Activated CD4-positive, alpha-beta memory T cell treated with anti-CD3 and anti-CD28 coated beads, Interleukin-2, amount 10 ng/mL, durations not matched to agents 7 days and 5 days (primary cell): ENCODE measurements at places on chromosomes 4 and X. TPM values are rescaled to one million over a fixed set of nuclear protein-coding genes. Genes with fewer than 3 reads are reported as not detected.

Gene POLN
- 3.3 TPM for total RNA-seq

Gene DGAT2L6
- not detected for total RNA-seq

Gene AKAP14
- total RNA-seq: not detected

Gene ZNF182
- total RNA-seq: 9.1 TPM

Gene SPANXA2
- total RNA-seq: not detected

DNA sequence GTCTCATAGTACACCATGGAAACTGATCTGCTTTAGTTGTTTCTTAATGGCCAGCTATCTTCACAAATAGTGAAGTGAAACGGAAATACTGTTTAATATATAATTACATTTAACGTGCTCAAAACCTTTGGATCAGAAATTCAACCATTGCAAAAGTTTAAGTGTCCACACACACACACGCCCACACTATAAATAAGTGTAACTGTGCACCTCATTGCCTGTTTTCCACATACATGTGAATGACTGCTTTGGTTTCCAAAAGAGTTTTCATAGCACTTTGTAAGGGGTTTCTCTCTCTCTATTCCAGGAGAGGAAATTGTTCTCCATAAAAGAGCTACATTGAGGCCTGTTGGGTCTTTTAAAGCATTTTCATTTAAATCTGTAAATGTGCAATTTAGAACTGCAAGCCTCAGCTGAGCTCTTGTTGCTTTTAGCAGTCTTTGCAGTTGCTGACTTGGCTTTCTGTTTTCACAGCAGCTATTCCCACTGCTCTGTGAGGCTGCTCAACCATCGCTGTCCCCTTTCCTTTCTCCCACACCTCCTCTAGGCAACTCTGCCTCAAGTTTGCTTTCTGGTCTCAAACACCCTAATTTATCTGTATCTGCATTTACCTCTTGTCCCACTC, 94.5 kb downstream of the RAPGEF2 start:
- H3K27me3 ChIP-seq: no peaks in the 10 kb centered on the region
- H3K4me1 ChIP-seq: no peaks in the 10 kb centered on the region
- no peak overlapping the region for H3K27ac ChIP-seq

DNA sequence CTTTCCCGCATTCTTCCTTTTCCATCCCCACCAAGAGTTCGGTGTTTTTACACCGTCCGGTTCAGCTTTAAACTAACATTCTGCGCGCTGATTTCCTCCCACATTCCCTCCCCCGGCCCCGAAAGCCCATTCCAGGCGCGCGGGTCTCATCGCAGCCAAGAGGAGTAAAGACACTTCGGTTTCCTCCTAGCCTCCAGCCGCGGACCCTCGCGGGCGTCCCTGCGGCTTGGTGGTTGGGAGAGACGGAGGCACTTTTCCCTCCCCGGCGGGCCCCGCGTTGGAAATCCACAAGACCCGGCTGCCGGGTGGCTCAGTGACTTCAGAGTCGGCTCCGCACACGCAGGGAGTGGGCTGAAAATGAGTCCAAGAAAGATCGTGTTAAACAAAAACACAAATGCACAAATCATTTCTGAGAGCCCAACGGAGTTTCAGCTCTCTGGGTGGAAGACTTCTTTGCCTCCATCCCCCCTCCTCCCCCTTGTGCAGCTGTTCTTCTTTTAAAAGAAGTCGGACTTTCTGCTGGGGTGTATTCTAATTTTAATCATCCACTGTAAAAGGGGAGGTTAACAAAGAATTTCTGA, 2.0 kb upstream of the ARX start:
- peaks cover 33% of the 10 kb centered on the region for H3K4me1 ChIP-seq
- peaks cover 69% of the 10 kb centered on the region for H3K27me3 ChIP-seq
- H3K27ac ChIP-seq: no peak overlapping the region
- no peaks in the 10 kb centered on the region for H3K36me3 ChIP-seq
- no peak overlapping the region for H3K4me3 ChIP-seq
- DNase-seq: no peak

DNA sequence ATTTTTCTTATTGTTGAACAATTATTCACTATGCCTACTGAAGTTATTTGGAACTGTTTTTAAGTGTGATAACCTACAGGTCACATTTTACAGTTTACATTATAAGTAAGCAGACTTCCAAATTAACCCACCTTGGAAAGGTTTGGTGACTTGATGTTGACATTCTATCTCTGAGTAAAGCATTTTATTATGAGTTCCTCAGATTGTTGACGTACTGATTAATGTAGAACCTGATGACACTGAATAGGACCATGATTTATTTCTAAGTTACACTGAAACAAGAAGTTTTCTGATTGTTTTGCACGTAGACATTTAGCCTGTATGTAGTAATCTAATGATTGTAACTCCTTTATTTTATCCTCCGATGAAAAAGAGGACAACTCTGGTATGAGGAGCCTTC, 17.0 kb upstream of the CXCL3 start:
- no peak overlapping the region for H3K27ac ChIP-seq
- DNase-seq: no peak
- H3K27me3 ChIP-seq: no peaks in the 10 kb centered on the region
- H3K4me1 ChIP-seq: no peaks in the 10 kb centered on the region
- H3K36me3 ChIP-seq: no peaks in the 10 kb centered on the region

- H3K36me3 ChIP-seq: no peaks in the 10 kb centered on the region
- H3K4me3 ChIP-seq: no peak overlapping the region
- no peak for DNase-seq
- no peak overlapping the region for H3K27ac ChIP-seq
- no peaks in the 10 kb centered on the region for H3K4me1 ChIP-seq
- peaks cover 4% of the 10 kb centered on the region for H3K27me3 ChIP-seq
Measured at GRCh38 chr4:40648742-40649281, 19.1 kb upstream of the RBM47 start.

GRCh38 chr4:85500110-85500867, 25.3 kb downstream of the ARHGAP24 start:
- no peaks in the 10 kb centered on the region for H3K27me3 ChIP-seq
- no peak for DNase-seq
- H3K4me3 ChIP-seq: no peak overlapping the region
- no peaks in the 10 kb centered on the region for H3K4me1 ChIP-seq
- no peaks in the 10 kb centered on the region for H3K36me3 ChIP-seq
- H3K27ac ChIP-seq: no peak overlapping the region
